Substantia nigra (tissue), 51 donors: ENCODE measurements at places on chromosomes 16 and 17.
A peak's percentile ranks its signal among the peaks of the same experiment; 100 is the strongest.

DNA sequence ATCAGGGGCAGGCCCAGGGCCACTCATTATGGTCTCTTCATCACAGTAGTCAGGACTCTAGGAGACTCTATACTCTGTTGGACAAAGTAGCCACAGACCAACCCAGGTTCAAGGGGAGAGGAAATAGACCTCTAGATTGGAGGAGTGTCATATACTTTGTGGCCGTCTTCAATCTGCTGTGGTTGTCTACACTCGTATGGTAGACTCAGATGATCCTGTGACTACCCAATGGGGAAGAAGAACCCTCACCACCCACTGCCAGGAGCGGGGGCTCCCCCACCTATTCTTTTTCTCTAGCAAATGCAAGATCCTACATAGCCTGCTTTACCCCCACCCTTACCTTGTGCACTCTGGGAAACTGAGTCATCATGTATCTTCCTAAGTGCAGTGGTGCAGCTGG, 80.5 kb downstream of the KSR1 start:
- DNase-seq = no peak

DNA sequence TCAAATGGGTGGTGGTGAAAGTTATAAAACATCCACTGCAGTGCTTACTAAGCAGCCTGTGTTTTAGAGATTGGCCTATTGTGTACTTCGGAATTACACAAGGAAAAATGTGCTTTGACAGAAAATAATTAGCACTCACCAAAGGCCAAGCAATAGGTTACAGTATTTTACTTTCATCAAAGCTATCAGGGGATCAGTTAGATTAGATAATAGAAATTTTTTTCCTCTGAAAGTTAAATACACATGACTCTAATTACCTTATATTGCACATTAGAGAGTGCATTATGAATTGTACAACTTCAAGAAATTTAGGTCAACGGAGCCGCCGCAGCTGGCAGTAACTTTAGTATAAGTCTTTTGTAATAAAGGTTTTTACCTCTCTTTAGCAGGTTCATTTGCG, 232.6 kb downstream of the FTO start:
- no peak for DNase-seq

DNA sequence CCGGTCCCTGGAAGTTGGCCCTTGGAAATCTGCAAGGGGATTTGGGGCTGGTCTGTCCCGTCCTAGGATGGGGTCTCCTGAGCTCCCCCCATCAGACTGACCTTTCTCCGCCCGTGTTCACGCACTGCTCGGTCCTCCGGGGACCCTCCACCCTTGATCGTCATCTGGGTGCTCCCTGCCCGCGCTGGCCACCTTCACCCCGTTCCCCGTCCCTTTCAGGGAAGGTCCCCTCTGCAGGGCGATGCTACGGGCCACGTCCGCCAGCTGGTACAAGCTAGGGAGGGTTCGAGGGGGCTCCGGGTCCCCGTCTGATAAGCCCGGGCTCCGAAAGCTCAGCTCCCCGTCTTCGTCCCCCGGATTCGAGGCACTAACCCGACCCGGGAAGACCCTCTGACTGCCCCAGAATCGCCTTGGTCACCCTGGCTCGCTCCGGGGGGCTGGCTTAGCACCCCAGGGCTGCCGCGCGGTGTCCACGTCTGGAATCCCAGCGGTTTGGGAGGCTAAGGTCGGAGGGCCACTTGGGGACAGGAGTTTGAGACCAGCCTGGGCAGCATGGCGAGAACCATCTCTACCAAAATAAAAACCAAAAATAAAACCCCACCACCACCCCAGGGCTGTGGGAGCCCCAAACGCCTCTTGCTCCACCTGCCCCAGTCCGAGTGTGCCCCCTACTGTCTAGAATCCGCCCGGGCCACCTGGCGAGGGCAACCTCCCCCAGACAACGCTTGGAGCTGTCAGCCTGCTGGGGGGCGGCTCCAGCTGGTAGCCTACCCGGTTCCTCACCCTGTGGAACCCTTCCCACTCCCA, 1.1 kb upstream of the SLC43A2 start:
- peak; percentile 44 for DNase-seq

GRCh38 chr16:85613604-85614337, 649 bp downstream of the GSE1 start:
- no peak for DNase-seq

GRCh38 chr16:30185683-30186421, 2.5 kb downstream of the CORO1A start:
- DNase-seq = peak; percentile 24

DNA sequence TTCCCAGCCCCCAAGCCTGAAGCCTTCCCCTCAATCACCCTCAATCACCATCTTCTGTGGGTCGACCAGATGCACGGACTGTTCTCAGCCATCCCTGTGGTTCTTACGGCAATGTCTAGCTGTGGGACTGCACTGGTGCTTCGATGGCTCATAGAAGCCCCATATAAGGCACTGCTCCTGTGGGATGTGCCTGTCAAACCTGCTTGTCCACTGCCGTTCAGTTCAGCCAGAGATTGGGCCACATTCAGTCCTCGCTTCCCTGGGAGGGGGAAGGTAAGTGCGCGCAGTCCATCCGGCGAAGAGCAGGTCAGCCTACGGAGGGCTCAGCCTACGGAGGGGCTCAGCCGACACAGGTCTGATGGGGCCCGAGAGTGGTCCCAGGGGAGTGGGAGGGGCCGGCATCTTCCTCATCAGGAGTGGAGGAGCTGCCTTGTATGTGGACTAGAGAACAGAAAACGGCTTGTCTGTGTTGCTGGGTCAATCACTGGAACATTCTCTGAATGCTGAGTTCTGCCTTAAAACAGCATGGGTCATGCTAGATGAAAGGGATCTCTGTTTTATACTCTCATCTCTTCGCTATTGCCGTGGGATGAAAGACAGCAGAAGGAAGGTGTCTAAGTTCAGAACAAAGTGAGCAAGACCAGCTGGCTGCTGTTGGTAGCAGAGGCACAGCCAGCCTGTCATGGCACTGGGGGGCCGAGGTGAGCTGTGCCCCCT, at the start of gene CARD14:
Gene CARD14 (plus strand): TSS at position 247 of the 717 bp plus-strand sequence. CDS start 11,409 bp downstream, outside the sequence.
- DNase-seq = no peak

GRCh38 chr16:50933262-50933661, 191.4 kb downstream of the CYLD start:
- no peak for DNase-seq

GRCh38 chr17:77719806-77720205, 238.7 kb upstream of the TNRC6C start:
- DNase-seq = no peak

DNA sequence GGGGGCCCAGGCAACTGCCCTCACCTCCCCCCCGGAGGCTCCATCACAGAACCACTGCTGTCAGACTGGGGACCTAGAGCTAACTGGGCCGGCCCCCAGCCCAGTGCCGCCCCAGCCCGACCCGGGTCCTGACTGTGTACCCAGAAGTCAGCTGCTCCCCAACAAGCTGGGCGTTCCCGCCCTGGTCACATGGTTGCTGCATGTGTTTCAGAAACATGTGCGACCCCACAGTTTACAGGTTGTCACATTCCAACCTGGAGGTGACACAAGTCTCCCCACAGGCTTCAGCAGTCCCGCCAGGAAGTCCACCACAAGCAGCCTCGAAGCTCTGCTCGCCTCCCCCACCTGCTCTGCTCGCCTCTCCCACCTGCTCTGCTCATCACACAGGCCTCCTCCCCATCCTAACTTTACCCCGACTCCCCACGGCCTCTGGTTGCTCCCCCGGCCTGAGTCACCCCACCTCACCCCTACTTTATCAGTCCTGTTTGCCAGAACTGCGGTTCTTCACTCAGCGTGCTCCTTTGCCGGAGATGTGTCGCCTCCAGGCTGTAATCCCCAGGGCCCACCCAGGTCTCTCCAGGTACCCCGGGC, 968 bp downstream of the MRPL28 start:
- DNase-seq = no peak

DNA sequence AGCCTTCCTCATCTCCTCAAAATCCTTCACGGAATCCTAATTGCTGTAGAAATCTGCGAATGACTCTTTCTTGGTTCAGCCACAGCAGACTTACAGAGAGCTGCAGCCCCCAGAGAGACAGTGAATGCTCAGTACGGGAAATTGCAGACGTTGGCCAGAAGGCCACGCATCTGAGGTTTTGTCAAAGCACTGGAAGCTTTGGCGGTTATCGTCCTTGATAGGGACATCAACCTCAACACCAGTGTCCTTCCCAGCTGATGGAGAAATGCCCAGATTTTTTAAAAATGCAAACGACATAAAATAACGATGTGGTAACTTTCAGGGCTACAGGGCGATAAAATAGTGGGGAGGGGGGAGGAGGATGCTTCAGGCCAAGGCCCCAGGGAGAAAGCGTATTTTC, 166.6 kb upstream of the CIBAR2 start:
- DNase-seq = no peak

DNA sequence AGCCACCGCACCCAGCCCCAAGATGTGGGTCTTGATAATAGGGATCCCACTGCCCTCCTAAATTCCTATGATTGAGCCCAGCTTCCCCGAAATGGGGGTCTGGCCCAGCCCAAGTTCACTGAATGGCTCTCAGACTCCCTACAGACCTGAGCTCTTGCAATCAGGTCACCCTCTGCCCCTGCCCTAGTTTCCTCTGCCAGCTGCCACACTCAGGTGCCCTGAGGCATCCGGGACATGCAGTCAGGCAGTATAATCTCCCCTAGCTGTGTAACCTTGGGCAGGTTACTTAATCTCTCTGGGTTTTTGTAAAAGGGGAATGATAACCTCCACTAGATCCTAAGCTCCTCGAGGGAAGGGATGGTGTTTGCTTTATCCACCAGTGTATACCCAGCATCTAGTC, 61.1 kb upstream of the TOB1 start:
- DNase-seq = no peak

GRCh38 chr16:20191566-20191965, 117.9 kb upstream of the GPR139 start:
- DNase-seq = no peak
